ENCODE measurements at places on chromosomes 4 and X.

GRCh38 chrX:107632346-107632745, 4.0 kb downstream of the PRPS1 start:
- DNase-seq = peak; percentile 19

DNA sequence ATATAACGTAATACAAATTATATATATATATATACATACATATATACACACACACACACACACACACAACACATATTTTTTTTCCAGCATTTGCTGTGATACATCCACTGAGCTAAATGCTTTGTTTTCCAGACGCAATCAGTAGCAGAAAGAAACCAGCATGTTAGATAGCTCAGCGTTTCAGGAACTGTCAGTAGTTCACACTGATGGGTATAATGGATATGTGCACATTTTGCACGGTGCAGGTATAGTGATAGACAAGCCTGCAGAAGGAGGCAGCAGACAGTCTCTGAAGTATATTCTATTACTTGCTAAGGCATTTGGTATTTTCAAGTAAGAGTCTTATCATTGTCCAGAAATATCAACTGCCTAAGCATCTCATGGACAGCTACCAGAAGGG, 741.6 kb upstream of the HS3ST1 start:
- no peak for DNase-seq

DNA sequence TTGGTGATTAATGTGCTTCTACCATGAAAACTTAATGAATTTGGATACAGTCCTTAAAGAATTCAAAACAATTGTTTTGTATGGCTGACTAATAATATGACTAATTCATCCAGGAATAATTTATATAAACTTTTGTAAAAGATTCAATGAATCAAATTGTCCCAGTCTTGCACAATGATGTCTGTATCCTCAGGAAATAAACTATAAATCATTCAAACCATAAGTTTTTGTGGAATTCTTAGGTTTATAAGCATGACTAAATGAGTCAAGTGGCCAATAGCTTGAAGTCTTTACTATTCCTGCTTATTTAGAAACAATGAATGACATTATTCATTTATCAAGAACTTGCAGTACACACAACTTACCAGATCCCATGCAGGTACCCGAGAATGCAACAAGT, 935.0 kb upstream of the INTU start:
- DNase-seq = no peak

GRCh38 chr4:127922226-127922625, 41.5 kb downstream of the PLK4 start:
- no peak for DNase-seq

DNA sequence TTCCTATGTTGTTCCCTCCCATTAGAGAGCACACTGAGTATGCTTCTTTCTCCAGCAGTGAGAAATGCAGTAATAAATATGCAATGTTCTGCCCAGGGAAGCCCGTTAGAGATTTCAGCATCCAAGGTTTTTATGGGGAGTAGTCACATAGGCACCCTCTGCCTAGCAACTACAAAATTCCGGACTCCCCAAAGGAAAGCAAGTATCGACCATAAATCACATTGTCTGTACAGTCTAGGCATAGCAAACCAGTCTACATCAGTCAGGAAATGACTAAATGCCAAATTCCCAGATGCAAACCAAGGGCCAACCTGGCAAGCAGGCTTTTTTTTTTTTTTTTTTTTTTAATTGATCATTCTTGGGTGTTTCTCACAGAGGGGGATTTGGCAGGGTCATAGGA, 34.8 kb downstream of the GPR101 start:
- DNase-seq = no peak

GRCh38 chr4:123616951-123617461, 220.4 kb downstream of the SPRY1 start:
- DNase-seq = peak; percentile 82

GRCh38 chr4:151666501-151666900, 94.3 kb downstream of the GATB start:
- DNase-seq = no peak

- no peak for DNase-seq
Observed at GRCh38 chr4:7781366-7781765, 158.3 kb downstream of the AFAP1 start.

GRCh38 chr4:108833046-108833445, 70.2 kb upstream of the ETNPPL start:
- no peak for DNase-seq

DNA sequence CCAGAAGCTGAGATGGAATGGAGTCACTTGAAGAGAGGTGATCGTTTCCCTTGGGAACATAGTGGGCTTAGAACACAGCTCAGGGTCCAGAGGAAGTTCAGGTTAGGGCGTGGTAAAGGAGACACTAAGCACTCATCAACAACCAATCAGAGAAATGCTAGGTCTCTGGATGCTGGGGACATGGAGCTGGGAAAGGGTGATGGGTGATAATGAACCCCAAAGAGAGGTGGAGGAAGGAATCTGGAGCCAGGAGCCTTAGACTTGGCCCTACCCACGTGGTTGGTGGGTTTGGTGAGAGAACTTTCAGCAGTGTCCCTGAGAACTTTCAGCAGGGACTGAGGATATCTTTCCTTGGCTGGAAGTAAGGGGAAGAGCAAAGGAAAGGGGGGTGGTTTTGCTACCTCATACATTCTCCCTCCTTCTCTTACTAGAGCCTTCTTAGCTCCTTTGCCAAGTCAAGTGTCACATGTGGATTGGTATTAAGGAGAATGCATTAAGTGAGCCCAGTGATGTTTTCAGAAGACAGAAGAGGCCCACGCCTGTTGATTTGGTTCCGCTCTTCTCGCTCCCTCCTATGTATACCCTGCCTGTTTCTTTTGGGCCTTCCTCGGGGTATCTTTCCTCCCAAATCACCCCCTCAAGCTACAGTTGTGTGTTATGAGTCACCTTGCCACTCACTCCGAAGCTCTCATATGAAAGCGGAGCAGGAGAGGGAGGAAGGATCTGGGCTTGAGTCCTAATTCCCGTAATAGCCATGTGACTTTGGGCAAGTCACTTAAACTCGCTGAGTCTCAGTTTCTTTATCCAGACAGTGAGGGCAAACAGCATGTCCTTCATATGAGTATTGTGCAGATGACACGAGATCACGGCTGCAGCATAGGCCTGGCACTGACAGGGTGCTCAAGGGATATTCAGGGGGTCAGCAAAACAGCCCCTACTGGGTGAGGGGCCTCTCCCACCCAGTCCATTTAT, 63.1 kb downstream of the TSC22D3 start:
- DNase-seq = no peak

DNA sequence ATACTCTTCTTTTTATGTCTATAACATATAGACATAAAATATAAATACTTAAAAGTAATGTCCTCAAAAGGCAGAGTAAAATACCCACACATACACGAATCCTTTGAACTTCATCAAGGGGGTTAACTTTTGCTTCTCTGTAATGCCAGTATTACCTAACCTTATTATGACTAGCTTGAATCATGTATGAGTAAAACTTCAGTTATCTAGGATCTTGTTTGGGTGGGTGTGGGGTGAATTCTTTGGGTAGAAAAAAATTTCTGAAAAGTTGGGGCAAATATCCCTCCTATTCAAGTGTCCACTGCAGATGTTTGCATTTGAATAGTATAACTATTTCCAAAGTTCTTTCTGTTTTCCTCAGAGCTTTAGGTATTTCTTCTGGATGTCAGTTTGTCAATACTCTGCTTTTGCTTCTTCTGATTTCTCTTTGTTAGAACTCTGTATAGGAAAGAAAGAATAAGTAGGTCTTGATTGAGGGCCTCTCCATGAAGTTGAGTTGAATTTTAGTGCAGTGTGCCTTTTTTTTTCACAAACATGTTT, 173.8 kb downstream of the ADGRL3 start:
- DNase-seq = no peak

GRCh38 chr4:4818415-4819212, 40.9 kb upstream of the MSX1 start:
- no peak for DNase-seq

GRCh38 chr4:154707877-154708276, 35.9 kb upstream of the LRAT start:
- DNase-seq = no peak

- DNase-seq = peak; percentile 27
Observed at GRCh38 chrX:132957211-132958090, 978 bp downstream of the HS6ST2 start.

DNA sequence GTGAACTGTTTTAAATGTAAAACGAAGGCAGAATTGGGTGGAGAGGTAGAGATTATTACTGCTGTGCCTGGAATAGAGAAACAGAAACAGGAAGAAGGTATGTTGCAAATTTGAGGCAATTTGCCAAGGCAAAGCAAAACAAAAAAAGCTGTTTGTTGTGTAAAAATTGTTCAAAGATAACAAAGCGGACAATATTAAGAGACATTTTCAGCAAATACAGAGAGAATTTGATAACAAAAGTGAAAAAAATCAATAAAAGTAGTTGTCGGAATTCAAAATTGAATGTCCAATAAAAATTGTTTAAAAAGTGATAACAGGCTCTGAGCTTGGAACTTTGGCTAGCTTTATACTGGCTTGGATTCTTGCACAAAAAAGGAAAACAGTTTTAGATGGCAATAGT, 14.4 kb upstream of the SMS start:
- no peak for DNase-seq

DNA sequence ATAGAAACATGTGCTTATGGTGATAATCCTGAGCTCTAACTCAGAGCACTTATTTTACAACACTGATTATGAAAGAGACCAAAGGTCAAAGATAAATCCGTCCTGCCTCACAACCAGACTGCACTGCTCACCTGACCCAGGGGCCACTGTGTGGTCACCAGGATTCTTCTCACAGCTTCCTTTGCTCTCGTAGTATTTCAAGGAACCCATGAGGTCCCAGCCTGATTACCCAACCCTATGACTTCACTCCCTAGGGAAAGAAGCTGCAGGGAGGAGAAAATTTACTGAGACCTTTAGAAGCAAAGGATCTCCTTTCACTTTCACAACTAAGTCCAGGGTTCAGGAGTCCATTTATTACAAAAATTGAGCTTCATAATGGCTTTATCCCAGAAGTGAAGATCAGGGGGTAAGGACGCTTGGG, 9.6 kb downstream of the SLC25A5 start:
- DNase-seq = peak; percentile 40

- DNase-seq = peak; percentile 24
Observed at GRCh38 chr4:119286377-119287002, 35.4 kb downstream of the FABP2 start.

DNA sequence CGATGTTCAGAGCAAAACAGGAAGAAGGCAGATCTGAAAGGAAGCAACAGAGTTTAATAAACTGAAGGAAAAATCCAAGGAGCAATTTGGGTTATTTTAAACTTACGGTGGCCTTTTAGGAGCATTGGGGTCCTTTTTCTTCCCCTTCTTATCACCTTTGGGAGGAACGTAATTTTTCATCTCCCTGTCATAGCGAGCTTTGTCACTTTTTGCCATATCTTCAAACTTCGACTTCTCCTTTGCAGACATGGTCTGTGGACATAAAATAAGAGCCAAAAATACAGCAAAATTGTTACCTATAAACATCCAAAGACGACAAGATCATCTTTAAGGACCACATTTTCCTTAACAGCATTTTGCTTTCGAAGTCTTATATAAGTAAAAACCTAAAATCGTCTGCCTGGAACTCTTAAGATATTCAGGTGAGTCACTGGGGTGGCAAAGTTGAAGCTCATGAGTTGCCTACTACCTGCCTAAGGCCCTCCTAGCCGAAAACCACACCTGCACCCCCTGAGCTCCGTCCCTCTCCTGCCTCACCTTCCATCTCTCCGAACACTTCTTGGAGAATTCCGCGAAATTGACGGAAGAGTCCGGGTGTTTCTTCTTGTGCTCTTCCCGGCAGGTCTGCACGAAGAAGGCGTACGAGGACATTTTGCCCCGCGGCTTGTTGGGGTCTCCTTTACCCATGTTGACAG, 1.0 kb downstream of the HMGB2 start:
- DNase-seq = peak; percentile 35

GRCh38 chrX:9298221-9298620, 166.6 kb upstream of the TBL1X start:
- DNase-seq = no peak

GRCh38 chrX:150454083-150454482, 91.0 kb downstream of the MAMLD1 start:
- no peak for DNase-seq

DNA sequence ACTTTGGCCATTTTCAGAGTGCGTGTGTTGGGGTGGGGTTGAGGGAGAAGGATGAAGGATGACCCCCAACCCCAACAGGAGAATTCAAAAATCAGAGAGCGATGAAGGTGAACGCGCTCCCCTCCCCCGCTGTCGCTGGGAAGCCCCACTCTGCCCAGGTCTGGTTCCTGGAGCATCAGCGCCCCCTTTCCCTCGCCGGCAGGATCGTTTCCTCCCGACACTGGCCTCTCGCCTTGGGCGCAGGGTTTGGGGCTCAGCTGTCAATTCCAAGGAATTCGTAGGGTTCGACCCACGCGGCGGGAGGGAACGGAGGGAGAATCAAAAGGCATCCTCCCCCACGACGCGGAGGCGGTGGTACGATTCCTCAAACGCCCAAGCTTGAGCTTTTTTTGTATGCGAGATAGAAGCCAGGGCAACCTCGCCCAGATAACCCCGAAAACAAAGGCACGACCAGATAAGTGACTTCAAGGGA, 1.0 kb upstream of the PDGFRA start:
- peak; percentile 36 for DNase-seq

DNA sequence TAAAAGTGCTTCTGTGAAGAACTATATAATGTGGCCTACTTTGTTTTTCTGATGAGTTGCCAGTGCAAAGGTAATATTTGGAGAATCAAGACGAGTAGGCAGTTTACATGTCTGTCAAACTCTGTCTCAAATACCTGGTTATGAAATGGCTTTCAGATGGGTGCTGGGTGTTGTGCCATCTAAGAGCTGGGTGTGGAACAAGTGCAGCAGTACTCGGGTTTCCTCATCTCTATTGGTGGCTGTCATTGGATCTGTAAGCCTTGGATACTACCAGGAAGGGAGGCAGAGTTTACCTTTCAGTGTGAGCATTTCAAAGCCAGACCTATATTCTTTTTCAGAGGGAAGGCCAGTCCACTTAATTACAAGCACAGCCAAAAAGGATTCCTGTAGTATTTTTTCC, 37.2 kb downstream of the MTM1 start:
- DNase-seq = no peak

DNA sequence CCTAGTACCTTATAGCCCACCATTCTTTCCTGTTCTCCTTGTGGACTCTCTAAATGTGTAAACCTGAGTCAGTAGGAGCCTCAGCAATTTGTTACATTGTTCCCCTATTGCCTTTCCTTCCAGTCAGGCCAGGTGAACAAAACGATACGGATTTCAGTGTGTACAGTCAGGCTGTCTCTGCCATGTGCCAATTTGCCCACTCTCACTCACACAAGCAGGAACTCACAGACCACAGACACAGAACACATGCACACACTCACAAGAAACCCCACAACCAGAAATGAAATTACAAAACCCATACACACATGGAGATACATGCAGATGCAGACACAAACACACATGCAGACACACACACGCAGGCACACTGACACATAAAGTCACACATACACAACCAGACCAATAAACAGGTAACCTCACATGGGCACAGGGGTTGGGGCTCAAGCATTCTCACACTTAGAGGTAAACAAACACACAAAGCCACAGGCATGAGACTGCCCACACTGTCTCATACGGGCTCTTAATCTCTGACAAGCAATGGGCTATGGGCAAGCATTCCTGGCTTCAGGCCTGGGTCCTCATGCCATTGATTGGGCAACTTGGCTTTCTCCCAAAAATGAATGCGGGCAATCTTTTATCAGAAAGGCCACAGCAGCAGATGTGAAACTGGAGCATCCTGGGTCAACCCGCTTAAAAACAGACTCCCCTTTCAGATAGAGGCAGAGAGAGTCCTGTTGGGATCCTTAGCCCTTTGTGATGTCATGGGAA, 68.7 kb downstream of the NBDY start:
- DNase-seq = no peak
